NCI-H460 (cell line): ENCODE measurements at places on chromosomes 6 and 20.

- no peak for DNase-seq
Observed at GRCh38 chr6:44527181-44527580, 139.7 kb downstream of the CDC5L start.

- DNase-seq, result no peak
Observed at GRCh38 chr6:33933101-33933500, 129.3 kb upstream of the MLN start.

GRCh38 chr20:10902174-10902573, 228.4 kb upstream of the JAG1 start:
- no peak for DNase-seq

DNA sequence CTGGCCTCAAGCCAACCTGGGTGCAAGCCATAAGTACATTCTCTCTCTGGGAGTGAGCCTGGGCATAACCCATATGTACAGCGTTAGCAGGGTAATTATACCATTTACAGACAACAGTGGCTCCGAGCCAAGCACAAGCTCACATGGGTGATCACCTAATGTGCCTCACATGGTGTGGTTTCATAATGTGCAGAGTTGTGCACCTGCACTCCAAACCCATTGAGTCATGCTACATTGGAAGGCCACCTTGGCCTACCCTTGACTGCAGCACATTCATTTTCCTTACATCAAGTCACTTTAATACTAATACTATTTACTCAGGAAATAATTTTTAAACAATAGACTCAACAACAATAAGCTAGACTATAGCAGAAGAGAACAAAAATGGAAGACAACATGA, 194.5 kb upstream of the PLN start:
- no peak for DNase-seq

DNA sequence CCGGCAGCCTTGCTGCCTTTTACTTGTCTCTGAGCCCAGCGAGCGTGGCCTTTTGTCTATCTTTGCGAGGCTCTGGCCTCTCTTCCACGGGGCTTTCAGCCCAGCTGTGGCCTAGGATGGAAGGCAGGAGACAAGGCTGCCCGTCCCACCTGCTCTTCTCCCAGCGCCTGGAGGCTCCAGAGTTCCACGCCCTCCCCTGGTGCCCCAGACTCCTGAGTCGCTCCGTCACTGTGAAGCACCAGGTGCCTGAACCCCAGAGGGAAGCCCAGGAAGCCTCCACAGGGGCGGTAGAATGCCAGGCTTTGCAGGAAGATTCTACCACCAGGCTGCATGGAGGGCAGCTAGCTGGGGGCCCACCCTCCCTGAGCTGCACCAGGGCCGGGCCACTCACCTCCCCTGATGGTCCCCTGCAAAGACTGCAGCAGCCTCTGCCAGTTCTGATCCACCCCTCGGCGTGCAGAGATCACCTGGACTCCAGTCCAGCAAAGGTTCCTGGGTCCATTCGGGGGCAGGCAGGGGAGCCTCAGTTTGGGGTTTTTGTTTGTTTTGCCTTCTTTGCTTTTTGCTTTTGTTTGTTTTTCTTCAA, 384.6 kb downstream of the CDH4 start:
- no peak for DNase-seq

GRCh38 chr6:11536795-11537194, 754 bp upstream of the TMEM170B start:
- no peak for DNase-seq

- DNase-seq, result peak; percentile 41
Observed at GRCh38 chr20:59403261-59403961, 103.0 kb downstream of the EDN3 start.

- DNase-seq, result no peak
Observed at GRCh38 chr6:69027861-69028260, 392.8 kb downstream of the ADGRB3 start.

GRCh38 chr20:22805219-22805618, 220.8 kb upstream of the FOXA2 start:
- no peak for DNase-seq

DNA sequence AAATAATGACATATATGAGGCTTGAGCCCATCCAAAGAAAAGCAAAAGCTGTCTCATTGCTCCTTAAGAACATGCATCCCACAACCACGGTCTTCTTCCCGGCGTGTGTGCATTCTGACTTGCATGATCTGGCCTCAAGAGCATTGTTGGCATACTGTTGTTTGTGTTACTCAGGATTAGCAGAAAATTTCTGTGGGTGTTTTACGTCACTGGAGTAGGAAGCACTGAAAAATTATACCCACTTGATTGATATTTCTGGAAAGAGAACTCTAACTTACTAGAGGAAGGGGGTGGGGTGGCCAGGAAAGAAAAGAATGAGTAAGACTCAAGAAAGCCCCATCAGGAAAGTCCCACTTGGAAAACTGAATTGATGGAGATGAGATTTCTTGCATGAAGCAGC, 326.2 kb upstream of the PRDM1 start:
- peak; percentile 32 for DNase-seq

GRCh38 chr6:153702671-153703070, 336.4 kb upstream of the OPRM1 start:
- no peak for DNase-seq

- DNase-seq, result no peak
Observed at GRCh38 chr20:46807998-46808397, 86.6 kb upstream of the EYA2 start.

DNA sequence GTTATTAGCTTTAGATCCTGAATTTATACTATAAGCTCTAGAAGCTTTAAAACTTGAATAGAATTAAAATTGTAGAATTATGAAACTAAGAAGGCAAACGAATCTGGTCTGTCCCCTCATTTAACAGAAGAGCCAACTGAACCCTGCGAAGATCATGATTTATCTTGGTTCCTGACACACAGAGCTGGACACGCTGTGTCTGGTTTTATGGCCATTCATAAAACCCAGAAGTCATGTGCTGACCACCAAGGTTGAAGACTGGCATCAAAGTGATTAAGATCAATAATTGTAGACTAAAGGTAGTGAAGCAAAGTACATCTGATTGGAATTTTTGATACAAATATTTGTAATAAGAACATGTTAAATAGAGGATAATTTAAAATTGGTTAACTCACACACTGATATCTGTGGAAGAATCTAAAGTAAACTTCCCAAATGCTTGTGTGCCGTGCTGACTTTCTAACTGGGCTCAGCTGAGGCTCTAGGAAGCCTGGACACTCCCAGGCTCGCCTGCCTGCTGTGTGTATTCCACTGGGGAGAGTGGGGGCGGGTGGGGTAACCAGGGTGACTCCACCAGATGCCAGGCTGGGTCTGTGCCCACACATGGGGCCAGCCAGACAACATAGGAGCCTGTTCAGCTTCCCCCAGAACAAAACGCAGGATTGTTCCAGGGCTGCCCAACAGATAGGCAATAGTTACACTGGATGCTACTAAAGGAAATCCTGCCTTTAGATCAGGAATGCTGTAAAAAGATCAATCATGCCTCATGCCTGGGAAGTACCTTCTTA, 42.1 kb upstream of the SLC22A3 start:
- no peak for DNase-seq

- DNase-seq, result no peak
Observed at GRCh38 chr6:80541181-80541580, 434.7 kb downstream of the BCKDHB start.

DNA sequence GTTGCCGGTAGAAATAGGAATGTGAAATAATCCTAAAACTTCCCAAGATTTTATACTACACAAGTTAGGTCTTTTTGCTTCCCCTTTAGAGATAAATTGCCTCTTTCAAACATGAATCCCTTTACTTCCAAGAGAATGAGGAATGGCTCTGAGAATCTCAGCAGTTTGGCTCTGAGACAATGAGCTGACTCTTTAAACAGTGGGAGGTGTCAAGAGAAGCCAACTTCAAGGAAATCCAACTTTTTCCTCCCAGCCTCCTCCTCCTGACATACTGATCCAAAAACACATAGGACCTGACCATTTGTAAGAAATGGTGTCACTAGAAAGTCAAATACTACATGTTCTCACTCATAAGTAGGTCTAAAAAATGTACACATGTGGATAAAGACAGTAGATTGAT, 154.2 kb downstream of the ALDH8A1 start:
- no peak for DNase-seq

DNA sequence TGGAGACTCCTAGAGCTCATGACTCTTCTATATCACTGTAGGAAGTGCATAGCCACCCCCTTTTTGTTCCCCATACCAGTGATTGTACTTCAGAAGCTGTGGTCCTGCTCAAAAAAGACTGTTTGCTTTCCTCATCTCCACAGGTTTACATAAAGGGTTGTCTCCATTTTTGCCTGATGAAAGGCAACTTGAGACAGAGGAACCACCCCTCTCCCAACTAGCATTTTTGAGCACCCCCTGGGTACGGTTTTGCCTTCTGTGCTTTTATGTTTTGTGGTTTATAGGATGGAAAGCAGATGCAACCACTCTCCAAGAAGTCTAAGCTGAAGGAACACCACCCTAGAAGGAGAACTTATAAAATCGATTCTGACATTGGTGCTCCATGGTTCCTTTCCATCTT, 127.7 kb upstream of the SUPT3H start:
- no peak for DNase-seq

DNA sequence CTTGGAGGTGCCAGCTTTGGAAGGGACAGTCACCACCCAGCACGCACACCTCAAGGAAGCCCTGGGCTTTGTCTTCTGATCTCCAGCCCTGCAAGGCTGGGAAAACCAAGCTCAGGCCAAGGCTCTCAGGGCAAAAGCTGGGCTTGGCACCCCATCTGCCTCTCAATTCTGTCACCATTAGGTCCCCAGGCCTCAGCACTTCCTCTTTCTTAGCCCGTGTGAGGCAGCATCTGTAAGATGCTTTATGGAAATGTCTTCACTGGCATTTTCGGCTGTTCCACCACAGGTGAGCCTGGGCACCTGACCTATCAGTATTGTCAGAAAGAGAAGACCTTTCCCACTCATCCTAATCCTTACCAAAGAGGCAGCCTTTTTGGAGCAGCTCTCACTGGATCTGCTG, 24.6 kb downstream of the GMEB2 start:
- no peak for DNase-seq

GRCh38 chr6:34970957-34971356, 81.9 kb downstream of the ANKS1A start:
- no peak for DNase-seq

DNA sequence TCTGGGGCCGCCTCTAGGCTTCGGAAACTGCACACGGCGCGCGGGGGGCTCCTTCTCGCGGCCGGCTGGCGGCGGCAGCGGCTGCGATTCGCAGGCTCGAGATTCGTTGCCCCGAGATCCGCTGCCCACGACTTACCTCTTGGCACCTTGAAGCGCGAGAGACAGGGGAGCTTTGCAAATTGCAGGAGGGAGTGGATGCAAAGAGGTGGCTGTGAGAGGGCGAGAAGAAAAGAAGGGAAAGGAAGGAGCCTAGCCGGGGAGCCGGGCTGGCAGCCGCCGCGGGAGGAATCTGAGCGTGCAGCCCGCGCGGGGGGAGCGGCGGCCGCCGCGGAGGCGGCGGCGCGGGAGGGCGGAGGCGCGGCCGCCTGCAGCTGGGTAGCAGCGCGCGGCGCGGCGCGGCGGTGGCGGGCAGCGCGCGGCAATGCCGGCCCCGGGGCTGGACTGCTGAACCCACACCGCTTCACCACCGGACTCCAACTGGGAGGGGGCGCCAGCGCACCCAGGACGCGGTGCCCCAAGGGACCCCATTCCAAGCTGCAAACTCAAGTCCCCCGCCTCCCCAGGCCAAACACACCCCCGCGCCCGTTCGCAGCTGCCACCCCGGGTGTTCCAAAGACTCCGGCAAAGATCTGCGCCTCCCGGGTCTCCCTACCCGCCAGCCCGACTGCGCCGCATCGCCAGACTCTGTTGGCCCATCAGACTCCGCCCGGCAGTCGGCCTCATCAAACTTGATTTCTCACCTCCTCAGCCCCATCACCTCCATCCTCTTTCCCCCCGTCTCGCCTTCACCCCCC, 44.2 kb upstream of the SUPT3H start:
- no peak for DNase-seq

- no peak for DNase-seq
Observed at GRCh38 chr20:24810676-24811407, 138.2 kb upstream of the CST7 start.

DNA sequence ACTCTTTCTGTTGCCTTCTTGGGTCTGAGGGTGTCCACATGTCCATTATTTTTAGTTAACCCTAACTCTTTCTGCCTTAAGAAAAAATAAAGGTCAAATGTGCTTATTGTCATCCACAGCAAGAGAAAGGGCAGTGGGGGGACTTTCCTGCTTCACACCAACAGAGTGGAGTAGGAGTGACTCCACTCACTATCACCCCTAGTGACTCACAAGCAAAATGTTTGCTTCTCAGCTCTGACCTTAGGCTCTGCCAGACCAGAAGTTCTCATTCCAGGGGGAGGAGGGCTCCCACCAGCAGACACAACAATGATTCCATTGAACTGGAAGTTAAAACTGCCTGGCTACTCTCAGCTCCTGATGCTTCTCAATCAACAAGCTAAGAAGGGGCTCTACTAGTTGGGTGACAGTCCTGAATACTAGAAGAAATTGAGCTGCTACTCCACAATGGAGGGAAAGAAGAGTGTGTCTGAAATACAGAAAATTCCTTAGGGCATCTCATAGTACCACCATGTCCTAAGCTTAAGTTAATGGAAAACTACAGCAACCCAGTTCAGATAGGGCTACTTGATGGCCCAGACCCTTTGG, 83.9 kb upstream of the AFDN start:
- DNase-seq, result no peak

GRCh38 chr6:55643861-55644260, 64.9 kb upstream of the HMGCLL1 start:
- no peak for DNase-seq

DNA sequence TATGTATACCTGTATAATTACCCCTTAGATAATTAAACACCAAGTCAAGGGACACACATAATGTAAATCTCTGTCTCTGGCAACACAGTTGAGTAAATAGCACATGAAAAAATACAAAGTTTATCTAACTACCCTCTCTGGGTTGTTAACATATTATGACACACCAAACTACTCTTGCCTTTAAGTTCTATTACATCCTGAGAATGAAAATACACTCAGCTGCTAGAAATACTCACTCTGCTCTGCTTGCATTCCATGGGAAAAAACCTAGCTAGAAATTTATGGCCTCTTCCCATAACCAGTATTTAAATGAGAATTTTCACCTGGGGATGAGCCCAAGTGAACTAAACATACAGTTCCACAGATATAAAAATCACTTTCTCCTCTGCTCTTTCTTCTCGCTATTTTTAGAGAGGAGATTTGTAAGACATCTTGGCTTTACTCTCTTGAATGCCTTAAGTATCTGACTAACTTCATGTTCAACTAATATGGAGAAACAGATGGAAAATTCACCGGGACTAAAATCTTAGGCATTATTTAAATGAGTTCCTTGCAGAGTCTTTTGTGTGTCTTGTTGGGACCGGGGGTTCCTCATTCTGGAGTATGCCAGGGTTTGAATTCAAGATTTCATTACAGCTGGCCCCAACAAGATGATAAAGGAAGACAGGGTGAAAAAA, 140.9 kb downstream of the GJA10 start:
- no peak for DNase-seq

DNA sequence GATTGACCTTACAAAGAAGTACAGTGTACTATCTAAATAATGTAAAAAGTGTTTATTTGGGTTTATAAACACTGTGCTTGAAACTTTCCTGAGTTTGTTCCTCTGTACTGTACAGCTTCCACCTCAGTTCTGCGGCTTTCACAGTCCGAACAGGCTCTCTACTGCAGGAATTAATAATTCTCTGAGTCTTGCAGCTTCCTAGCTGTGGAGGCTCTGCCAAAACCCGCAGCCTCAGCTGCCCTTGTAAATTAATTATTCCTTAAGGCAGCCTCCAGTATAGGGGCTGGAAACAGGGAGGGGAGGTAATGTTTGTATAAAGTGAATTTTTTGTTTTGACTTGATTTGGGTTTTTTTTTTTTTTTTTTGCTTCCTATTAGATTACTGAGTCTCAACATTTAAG, 19.2 kb downstream of the TSPYL4 start:
- no peak for DNase-seq
